ENCODE measurements at places on chromosomes 5 and 9. TPM values are rescaled to one million over a fixed set of nuclear protein-coding genes. Genes with fewer than 3 reads are reported as not detected.

- no peak for DNase-seq
Measured at GRCh38 chr9:105828596-105829213, 134.4 kb downstream of the TMEM38B start.

The TAF1L gene
- polyA plus RNA-seq = not detected

The NUTM2F gene
- not detected for polyA plus RNA-seq

DNA sequence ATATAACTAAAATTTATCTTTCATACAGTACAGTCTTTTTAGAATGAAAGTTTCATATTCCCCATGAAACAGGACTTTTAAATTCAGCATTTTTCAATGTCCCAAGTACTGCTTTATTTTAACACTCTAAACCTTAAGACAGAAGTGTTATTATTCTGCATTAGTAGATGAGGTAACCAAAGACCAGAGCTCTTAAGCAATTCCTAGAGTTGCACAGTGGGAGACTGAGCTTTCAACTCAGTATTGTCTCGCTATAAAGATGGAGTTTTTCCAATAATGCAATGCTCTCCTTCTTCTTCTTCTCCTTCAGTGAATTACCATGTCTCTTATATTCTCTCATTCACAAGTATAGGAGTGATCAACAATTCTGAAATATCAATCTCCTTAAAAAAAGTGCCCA, 479.7 kb downstream of the CETN3 start:
- DNase-seq = no peak

GRCh38 chr5:60541980-60542379, 158.0 kb downstream of the DEPDC1B start:
- DNase-seq = no peak

DNA sequence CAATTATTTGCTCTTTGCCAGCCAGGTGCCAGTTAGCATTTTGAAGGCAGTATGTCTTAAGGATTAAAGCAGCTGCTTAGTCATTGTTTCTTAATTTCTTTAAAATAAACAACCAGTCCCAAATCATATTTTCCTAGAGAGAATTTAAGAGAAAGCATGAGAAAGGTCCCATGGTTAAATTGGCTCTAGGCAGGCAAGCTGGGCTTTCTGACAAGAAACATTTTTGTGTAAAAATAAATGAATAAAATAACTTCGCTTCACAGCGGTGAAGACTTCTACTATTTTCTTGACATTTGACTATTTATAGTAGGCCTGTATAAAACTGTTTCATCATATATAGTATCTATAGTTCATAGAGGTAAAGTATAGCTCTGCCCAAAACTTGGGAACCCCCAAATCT, 617.7 kb upstream of the C9orf72 start:
- DNase-seq = no peak

The OR1Q1 gene
- polyA plus RNA-seq = not detected

DNA sequence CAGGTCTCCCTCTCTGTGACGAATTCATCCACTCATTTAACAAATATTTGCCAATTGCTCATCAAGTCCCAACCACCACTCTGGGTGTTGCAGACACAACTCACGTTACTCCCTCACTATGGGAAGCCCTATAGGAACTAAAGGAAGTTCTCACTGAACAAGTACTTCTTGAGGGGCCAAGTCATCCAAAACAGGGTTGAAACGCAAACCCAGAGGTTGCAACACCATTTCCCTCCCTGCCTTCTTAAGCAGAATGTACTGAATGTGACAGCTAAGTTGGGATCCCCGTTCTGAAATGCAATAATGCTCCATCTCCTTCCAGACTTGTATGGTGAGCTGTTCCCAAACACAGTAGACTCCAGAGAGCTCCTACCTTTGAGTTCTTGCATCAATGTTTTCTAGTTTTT, 34.3 kb downstream of the EPB41L4B start:
- DNase-seq = no peak

The ZNF474 gene
- not detected for polyA plus RNA-seq

DNA sequence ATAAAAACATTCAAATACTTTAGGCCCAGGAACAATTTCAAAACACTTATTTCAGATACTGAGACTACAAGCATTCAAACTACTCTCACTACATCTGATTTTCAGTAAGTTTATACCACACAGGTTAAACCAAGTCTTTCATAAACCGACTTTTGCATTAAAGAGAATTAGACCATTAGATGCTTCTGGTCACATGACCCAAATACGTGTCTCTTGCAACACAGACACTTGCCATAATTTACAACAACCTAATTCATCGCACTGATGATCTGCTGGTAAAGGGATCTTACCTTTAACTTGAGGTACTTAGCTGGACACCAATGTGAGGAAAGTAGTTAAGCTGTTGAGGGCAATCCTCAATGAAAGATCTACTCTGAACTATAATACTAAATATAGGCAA, 3.2 kb downstream of the HNRNPH1 start:
- DNase-seq = no peak

- DNase-seq = peak; percentile 89
Measured at GRCh38 chr9:126301985-126302603, 24.5 kb upstream of the MVB12B start.

GRCh38 chr9:101437806-101438232, 2.2 kb upstream of the ALDOB start:
- DNase-seq = no peak

GRCh38 chr5:167769846-167770413, 521.5 kb upstream of the WWC1 start:
- DNase-seq = no peak
